ENCODE measurements at places on chromosomes 5 and 9.
A peak's percentile ranks its signal among the peaks of the same experiment; 100 is the strongest.

GRCh38 chr5:30040488-30041118, 1152.9 kb upstream of the CDH6 start:
- peak; percentile 5 for DNase-seq

GRCh38 chr9:128419061-128419925, 1.4 kb upstream of the CERCAM start:
- peak; percentile 15 for DNase-seq

DNA sequence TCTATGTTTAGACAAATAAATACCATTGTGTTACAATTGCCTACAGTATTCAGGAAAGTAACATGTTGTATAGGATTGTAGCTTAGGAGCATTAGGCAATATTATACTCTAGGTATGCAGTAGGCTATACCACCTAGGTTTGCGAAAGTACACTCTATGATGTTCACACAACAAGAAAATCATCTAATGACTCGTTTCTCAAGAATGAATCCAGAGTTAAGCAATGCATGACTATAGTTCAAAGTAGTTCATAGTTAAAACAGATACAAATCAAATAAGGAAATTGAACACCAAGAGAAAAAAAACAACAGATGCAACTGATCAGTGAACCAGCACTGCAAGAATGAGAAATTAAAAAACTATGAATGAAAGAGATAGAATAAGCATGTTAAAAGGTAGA, 27.6 kb upstream of the ABLIM3 start:
- no peak for DNase-seq

- peak; percentile 65 for DNase-seq
Observed at GRCh38 chr9:72038890-72039410, 21.5 kb downstream of the C9orf57 start.

GRCh38 chr5:98968056-98968564, 39.3 kb upstream of the CHD1 start:
- no peak for DNase-seq

DNA sequence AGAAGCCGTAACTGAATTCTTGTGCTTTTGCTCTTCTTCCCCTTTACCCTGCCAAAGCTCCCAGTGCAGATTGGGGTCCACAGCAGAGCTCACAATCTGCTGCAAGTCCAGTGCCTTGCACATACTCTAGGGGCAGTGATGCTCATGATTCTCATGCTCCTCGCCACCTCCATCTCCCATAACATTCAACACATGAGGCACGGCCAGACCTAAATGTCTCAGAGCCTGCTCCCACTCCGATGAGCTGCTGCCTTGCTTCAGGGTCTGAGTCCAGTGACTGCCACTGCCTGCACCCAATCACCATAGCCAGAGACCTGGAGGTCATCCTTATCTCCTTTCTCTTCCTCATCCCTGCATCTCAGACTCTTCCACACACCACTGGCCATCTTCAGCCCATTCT, 10.5 kb downstream of the CSF1R start:
- DNase-seq, result no peak

GRCh38 chr9:102461156-102461819, 533.8 kb upstream of the CYLC2 start:
- DNase-seq, result no peak

GRCh38 chr5:140255460-140256157, 47.3 kb downstream of the PFDN1 start:
- no peak for DNase-seq

DNA sequence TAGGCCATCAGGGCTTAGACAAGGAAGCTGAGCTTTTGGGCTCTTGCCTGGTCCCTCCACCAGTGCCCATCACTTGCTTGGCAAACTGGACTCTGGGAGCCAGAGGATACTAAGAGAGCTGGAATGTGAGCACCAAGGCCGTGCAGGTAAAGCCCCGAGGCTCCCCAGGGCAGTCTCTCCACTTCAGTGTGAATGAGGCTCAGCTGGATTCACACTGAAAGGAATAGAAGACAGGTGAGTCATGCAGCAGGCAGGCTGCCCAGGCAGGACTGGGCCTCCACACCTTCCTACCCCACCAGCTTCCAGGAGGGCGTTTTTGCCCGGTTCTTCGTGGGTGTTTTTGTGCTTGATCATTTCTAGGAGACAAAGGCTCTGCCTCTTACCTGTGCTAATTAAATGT, 7.3 kb upstream of the CTSV start:
- no peak for DNase-seq
